Omental fat pad (tissue), 4 donors: ENCODE measurements at places on chromosomes 7 and 10. TPM values are rescaled to one million over a fixed set of nuclear protein-coding genes. Genes with fewer than 3 reads are reported as not detected.

Gene MYOZ1
- 1.6 TPM for total RNA-seq

Gene OR2A12
- not detected for total RNA-seq

DNA sequence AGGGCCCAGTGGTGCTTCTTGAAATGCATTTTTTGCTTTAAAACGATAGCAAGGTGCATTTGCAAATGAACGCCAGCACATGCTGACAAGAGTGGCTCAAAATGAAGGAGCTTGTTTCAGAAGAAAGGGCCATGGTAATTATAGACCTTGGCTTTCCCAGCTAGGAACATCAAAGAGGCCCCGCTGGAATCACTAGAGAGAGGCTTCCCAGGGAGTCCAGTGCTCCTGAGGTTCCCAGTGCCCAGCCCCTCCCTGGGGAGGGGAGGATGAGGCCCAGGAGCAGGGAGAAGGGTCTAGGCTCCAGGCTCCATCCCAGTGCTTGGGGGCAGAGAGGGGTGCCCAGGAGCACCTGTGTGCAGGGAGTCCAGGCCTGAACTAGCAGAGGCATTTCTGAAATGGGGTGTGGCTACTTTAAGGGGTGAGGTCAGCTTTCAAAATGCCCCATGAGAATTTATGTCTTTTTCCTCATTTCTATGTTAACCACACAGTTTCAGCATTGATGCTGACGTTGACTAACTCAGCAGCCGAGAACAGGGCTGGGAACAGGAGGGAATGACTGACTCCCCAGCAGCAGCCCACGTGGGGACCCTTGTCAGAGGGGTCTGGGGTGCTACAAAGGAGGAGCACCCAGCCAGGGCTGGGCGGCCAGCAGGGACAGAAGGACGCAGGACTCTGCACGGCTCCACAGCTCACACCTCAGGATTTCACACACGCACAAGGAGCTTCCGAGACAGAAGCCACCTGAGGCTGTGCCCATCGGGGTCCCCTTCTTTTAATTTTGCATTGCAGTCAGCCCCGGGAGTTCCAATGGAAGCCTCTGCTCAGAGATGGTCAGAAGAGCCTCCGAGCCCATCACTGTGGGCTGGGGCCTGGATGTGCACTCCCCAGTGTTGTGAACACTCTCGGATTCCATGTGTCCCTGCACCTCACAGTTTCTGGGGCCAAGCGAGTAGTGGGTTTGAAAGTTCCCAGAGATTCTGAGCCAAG, 570.2 kb downstream of the PTPRN2 start:
- DNase-seq: no peak

Gene HOXA9
- total RNA-seq: 1.0 TPM

Gene CTAGE4
- 2.3 TPM for total RNA-seq

DNA sequence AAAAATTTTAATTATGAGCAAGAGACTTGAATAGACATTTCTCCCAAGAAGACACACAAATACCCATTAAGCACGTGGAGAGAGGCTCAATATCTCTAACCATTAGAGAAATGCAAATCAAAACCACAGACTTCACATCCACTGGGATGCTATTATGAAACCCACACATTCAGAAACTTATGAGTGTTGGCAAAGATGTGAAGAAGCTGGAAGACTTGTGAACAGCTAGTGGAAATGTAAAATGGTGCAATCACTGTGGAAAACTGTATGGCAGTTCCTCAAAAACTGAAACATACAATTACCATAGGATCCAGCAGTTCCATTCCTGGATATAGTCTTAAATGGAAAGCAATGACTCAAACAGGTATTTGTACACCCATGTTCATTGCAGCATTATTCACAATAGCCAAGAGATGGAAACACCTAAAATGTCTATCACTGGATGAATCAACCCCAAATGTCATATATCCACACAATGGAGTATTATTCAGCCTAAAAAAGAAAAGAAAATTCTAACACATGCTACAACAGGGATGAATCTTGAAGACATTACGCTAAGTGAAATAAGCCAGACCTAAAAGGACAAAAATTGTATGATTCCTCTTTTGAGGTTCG, 53.5 kb upstream of the FRMD4A start:
- no peak for DNase-seq

DNA sequence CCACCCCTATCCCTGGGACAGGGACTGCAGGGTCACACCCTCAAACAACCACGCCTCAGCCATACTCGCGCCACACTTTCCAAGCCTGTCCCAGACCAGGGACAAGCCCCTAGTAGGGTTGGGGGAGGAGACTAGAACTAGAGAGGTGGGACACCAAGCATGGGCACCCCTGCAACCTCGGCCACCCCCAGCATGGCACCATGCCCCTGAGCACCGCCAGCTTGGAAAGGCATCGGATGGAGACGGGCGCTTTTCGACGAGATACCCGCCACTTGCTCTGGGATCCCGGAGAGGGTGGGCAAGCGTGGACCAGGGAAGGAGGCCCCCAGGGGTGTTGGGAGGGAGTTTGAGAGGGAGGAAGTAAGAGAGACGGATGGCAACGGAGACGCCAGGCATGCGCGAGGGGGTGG, 13.1 kb upstream of the KMT2E start:
- DNase-seq: no peak
